ENCODE measurements at places on chromosomes 13 and 19.

GRCh38 chr19:38596057-38596981 is 21.4 kb downstream of the MAP4K1 start:
- DNase-seq, result peak; percentile 71

GRCh38 chr13:97344265-97345175 is 89.4 kb upstream of the RAP2A start:
- DNase-seq, result peak; percentile 21

DNA sequence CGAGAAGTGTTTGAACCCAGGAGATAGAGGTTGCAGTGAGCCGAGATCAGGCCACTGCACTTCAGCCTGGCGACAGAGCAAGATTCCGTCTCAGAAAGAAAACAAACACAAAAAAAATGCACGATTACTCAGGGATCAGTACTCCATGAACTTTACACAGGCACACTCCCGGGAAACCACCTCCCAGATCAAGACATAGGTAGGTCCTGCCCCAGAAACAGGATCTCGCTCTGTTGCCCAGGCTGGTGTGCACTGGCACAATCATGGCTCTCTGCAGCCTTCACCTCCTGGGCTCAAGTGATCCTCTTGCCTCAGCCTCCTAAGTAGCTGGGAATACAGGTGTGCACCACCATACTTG is 11.2 kb downstream of the VASP start:
- no peak for DNase-seq

DNA sequence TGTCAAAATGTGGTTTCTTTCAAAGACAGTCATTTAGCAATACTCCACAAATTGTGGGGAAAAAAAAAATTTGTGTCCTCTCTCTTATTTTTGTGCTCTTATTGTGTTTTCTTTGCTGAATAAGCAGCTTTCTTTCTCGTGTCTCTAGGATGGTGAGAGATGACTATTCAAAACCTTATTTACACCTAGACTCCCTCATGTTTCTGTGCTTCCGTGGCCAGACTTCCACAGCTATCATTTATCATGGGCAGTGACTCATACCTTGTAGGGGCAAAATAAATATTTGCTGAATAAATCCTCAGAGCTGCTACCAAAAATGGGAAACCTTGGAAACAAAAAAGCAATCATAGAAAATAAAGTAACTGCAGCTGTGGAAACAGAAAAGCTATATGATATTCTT is 204.9 kb upstream of the MIR17HG start:
- no peak for DNase-seq

DNA sequence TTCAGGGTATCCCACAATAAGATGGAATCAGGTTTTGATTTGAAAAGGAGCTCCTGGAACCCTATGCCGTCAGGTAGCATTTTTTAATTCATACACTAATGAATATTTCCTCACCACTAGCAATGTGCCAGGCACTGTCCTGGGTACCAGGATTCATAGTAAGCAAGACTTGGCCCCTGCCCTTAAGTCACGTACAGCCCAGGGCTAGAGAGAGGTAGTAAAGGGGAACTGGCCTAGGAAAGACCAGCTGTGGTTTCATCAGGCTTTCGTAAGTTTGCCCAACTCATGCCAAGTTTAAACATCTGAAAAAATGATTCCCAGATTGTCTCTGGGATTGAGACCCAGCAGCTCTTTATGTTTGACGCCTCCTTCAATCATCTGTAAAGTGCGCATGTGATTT is 45.9 kb upstream of the AMER2 start:
- DNase-seq, result no peak

GRCh38 chr13:46526740-46527139 is 26.2 kb upstream of the LRCH1 start:
- no peak for DNase-seq

DNA sequence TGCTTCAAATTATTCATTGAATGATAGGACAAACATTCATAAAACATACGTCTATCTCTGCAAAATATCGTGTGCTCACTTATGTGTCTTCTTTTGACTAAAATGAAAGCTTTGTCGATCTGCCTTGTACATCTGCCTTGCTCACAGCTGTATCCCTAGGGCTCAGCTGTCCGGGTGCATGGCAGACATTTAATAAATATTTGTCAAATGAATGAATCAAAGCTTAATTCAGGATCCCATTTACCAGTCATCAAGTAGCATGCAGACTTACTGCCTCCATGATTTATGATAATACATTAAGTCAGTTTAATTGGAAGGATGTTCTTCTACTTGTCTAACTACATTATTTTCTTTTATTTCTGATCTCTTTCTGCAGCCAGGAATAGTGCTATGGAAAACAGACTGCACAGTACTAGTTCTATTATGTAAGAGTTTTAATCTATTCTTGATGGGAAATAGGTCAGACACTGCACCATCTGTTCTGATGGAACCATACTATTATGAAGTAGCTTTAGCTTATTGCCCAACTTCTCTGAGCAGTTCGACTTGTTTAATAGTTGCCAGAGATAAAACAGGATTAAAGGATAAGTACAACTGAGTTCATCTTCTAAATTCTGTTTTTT is 13.2 kb downstream of the SLC46A3 start:
- no peak for DNase-seq
